ENCODE measurements at places on chromosomes 2 and 18.

GRCh38 chr2:97995026-97995733 is 568 bp downstream of the TMEM131 start:
- peak; percentile 58 for DNase-seq

- DNase-seq, result no peak
Measured at GRCh38 chr2:119438128-119438656, 6.5 kb downstream of the TMEM37 start.

- no peak for DNase-seq
Measured at GRCh38 chr2:144990661-144991060, 470.7 kb upstream of the ZEB2 start.

- DNase-seq, result no peak
Measured at GRCh38 chr2:121333834-121334558, 49.0 kb upstream of the TFCP2L1 start.

GRCh38 chr2:191806396-191806795 is 40.5 kb downstream of the CAVIN2 start:
- DNase-seq, result no peak
